ENCODE measurements at places on chromosomes 11 and 22. TPM values are rescaled to one million over a fixed set of nuclear protein-coding genes. Genes with fewer than 3 reads are reported as not detected.

EFCAB6 gene
- polyA plus RNA-seq = 5.9 TPM

F2 gene
- not detected for polyA plus RNA-seq

OR4C5 gene
- polyA plus RNA-seq = not detected

BRD1 gene
- polyA plus RNA-seq = 3.0 TPM

SLC37A2 gene
- polyA plus RNA-seq = not detected

MAP6 gene
- polyA plus RNA-seq = 115 TPM

CECR2 gene
- polyA plus RNA-seq = 0.75 TPM

RFPL1 gene
- polyA plus RNA-seq = not detected

SLC22A25 gene
- polyA plus RNA-seq = not detected

WNT7B gene
- polyA plus RNA-seq = 0.45 TPM

L3MBTL2 gene
- polyA plus RNA-seq = 6.4 TPM

TMPRSS4 gene
- not detected for polyA plus RNA-seq

MB gene
- polyA plus RNA-seq = not detected

SCO2 gene
- not detected for polyA plus RNA-seq

CSF2RB gene
- polyA plus RNA-seq = not detected

APOL2 gene
- 16.6 TPM for polyA plus RNA-seq

OR51E2 gene
- polyA plus RNA-seq = not detected

OR6T1 gene
- not detected for polyA plus RNA-seq

MS4A12 gene
- polyA plus RNA-seq = not detected

CABP2 gene
- not detected for polyA plus RNA-seq

IGSF9B gene
- polyA plus RNA-seq = 0.11 TPM

YPEL1 gene
- 2.1 TPM for polyA plus RNA-seq

MPZL3 gene
- 5.1 TPM for polyA plus RNA-seq

RBMXL2 gene
- polyA plus RNA-seq = not detected

TRIM29 gene
- polyA plus RNA-seq = not detected

PLEKHA7 gene
- polyA plus RNA-seq = 0.27 TPM

BCO2 gene
- 18.7 TPM for polyA plus RNA-seq

LSP1 gene
- 6.2 TPM for polyA plus RNA-seq

TBCEL gene
- polyA plus RNA-seq = 14.5 TPM

RAB3IL1 gene
- polyA plus RNA-seq = 0.15 TPM

GCAT gene
- 8.8 TPM for polyA plus RNA-seq

DRAP1 gene
- 32.5 TPM for polyA plus RNA-seq

UBQLN3 gene
- polyA plus RNA-seq = not detected

TRIM44 gene
- polyA plus RNA-seq = 17.9 TPM

SHISA8 gene
- polyA plus RNA-seq = not detected

CRY2 gene
- polyA plus RNA-seq = 13.3 TPM

LMNTD2 gene
- not detected for polyA plus RNA-seq

ROM1 gene
- 0.29 TPM for polyA plus RNA-seq

MS4A10 gene
- polyA plus RNA-seq = not detected

CCDC73 gene
- 0.91 TPM for polyA plus RNA-seq

SEZ6L gene
- polyA plus RNA-seq = 319 TPM

RPL3 gene
- polyA plus RNA-seq = 223 TPM

PKNOX2 gene
- 2.1 TPM for polyA plus RNA-seq

SCGB1D2 gene
- polyA plus RNA-seq = not detected
